Dermis microvascular lymphatic vessel endothelial cell (primary cell): ENCODE measurements at places on chromosomes 13 and 19. TPM values are rescaled to one million over a fixed set of nuclear protein-coding genes. Genes with fewer than 3 reads are reported as not detected.

The PDE4A gene
- total RNA-seq = 1.3 and 3.7 TPM in 2 replicates

The FRY gene
- 95.8 and 107 TPM in 2 replicates for total RNA-seq

The MBD3L2 gene
- not detected in 2 replicates for total RNA-seq

The PODNL1 gene
- total RNA-seq = 0.25 TPM in 1 of 2 replicates, not detected in the other

The ZNF723 gene
- not detected in 2 replicates for total RNA-seq

The NANOS2 gene
- total RNA-seq = not detected in 2 replicates

The VSIG10L gene
- 0.13 TPM in 2 replicates for total RNA-seq

The C19orf85 gene
- not detected in 2 replicates for total RNA-seq

The ADGRE1 gene
- not detected in 2 replicates for total RNA-seq

The ITGBL1 gene
- total RNA-seq = 9.8 and 14.2 TPM in 2 replicates

The NTN5 gene
- total RNA-seq = under 0.01 TPM in 1 of 2 replicates, not detected in the other
